ENCODE measurements at places on chromosomes 6 and 20.

DNA sequence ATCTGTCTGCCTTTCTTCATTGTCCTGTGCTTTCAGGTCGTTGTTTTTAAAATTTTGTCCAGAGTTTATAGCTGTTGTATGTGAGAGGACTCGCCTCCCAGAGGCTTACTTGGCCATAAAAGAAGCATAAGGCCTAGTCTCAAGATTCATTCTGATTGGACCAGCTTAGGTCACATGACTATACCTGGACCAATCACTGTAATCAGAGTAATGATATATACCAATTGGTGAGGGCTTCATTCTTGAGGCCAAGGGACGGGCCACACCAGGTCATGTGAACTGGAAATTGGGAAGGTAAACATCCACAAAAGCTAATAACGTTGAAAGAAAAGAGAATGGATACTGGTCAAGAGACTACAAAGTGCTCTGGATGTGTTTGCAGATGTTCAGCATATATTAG lies 141.4 kb upstream of the SULF2 start:
- DNase-seq, result no peak

- no peak for DNase-seq
Measured at GRCh38 chr6:168870982-168871381, 382.7 kb downstream of the THBS2 start.

GRCh38 chr6:34772940-34773339 lies 15.6 kb downstream of the SNRPC start:
- DNase-seq, result no peak

DNA sequence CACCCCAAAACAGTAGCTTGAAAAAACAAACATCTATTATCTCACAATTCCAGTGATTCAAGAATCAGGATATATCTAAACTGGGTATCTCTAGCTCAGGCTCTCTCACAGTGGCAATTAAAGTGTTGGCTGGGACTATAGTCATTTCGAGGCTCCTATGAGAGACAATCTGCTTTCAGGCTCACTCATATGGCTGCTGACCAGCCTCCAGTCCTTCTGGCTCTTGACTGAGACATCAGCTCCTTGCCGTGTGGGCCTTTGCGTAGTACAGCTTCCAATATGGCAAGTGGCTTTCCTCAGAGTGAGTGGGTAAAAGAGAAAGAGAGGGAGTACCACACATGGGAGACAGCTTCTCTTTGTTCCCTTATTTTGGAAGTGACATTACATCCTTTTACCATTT lies 327.2 kb downstream of the CENPW start:
- no peak for DNase-seq

- no peak for DNase-seq
Measured at GRCh38 chr6:3455147-3455568, 1.7 kb downstream of the SLC22A23 start.

DNA sequence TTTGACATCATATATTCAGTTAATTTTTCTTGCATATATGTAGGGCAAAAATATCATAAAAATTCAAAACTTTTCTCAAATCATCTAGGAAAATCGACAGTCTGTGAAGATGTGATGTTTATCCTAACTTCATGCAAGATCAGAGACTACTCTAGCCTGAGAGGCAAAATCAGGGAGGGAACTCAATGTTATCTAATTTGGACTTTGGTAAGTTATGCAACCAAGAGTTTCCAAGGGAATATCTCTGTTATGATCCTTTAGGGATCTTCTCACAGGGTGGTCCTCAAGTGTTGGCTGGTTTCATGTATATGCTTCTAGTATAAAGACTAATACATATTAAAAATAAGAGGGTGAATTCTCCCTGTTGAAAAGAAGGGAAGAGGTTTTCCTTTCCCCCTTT lies 723.9 kb downstream of the KHDRBS2 start:
- DNase-seq, result no peak

- no peak for DNase-seq
Measured at GRCh38 chr6:169095153-169095552, 158.5 kb downstream of the THBS2 start.

GRCh38 chr20:19815553-19815991 lies 57.5 kb downstream of the RIN2 start:
- DNase-seq, result peak; percentile 66

DNA sequence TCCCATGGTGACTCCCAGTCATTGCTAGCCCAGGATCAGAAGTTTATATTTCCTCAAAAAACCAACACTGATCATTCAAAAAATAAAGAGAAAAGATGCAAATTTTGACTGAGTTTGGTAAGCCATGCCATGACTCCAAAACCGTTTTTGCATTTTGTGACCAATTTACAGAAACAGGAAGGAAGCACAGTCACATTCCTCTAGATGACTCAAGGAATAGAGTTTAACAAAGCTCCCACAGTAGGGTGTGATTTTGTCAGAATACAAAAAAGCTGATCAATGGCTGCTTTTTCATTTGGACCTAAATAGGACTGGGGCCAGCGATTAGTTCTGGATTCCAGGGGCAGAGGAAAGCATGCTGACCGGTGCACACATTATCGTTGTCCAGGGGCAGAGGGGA lies 179.4 kb upstream of the AFDN start:
- no peak for DNase-seq

DNA sequence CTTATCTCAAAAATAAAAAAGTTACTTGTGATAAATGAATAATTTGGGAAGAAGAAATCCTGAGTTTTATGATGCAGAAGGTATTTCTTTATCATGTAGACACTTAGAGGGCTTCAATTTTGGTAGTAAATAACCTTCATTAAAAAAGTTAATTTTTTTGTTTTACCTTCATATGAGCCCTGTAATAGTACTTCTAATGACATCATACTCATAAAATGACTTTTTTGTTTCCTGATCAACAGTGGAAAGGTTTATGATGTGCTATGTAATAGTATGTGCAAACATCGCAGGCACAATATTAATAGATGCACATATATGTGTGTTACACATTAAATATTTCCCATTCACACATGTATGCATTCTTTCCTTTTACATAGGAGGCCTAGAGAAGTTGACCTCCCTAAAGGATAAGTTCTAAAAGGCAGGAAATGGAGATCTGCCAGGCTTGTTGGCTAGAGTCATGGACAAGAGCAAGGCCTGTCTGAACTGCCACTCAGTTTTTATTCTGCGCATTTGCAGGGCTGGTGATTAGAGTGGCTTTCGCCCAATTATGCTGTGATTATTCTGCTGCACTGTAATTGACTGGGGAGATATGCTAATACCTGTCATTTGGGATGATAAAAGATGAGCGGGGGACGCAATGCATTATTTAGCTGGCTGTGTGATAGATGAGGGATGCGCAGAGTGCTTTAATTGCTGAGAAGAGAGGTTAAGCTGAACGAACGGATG lies 272.6 kb downstream of the TMEM242 start:
- DNase-seq, result no peak

DNA sequence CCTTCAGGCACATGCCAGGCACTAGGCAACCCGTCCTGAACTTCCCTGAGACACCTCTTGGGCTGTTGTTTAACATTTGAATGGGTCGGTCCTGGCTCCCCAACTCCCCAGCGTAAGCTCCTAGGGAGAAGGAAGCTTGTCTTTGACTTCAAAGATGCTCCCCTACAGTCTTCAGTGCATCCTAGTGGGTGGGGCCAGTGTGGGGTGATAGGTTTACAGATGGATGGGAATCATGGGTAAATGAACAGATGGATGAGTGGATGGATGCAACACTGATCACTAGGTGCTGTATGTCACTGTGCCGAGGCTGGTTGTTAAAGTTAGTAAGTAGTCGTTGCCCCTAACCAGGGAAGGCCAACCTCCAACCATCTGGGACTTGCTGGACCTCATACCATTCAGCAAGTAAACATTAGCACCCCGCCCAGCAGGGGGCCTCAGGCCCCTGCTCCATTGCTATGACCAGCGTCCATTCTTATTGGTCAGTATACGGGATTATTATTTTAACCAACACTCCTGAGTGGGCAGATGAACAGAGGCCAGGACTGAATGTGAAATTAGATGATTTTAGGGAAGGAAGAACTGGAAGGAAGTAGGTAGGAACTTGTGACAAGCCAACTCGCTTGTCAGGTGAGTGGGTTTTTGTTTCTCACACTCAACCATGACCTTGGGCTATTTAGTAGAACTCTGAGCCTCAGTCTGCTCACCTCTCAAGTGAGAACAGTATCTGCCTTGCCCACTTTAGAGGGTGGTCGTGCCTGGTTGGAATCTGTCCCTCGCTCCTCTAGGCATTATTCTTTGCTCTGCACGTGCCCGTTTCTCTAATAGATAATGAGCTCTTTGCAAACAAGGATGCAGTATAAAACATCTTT lies 82.9 kb upstream of the FOXP4 start:
- DNase-seq, result no peak

- DNase-seq, result no peak
Measured at GRCh38 chr20:11020712-11021111, 346.9 kb upstream of the JAG1 start.

DNA sequence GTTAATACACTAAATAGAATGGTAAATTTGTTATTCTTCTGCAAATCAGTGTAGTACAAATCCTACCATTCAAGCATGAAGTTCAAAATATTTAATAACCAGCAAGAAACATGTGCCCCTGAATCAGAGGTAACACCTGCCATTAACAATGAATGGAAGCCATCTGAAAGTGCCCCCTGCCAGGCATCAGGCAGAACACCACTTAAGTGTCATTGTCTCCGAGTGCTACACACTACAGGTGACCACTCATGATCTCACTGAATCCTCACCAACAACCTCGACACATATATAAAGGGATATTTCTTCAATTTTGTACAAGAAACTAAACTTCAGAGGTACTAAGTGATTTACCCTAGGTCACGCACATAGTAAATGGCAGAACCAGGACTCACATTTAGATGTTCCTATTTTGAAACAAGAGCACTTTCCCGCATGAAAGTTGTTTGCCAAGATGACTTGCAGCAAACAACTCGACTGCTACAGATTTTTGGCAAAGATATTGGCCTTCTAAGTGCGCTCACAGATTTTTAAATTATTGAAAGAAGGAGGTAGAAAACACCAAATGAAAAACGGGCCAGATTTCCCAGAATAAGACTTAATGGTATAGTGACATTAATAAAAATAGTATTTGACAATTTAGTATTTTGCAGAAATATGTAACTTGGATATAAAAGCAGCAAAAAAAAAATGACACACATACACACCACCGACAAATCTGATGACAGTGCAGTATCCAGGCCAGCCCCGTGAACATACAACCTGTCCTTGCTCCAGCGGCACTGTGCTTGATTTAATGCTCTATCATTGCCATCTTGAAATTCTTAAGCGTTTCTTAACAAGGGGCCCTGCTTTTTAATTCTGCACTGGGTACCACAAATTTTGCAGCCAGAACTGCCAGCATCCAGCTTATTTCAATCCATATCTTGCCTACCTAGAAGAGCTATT lies 274.5 kb downstream of the ALDH8A1 start:
- DNase-seq, result no peak

- no peak for DNase-seq
Measured at GRCh38 chr6:81172056-81172740, 580.3 kb downstream of the TENT5A start.

GRCh38 chr6:116309657-116310056 lies 29.9 kb upstream of the TSPYL1 start:
- no peak for DNase-seq

DNA sequence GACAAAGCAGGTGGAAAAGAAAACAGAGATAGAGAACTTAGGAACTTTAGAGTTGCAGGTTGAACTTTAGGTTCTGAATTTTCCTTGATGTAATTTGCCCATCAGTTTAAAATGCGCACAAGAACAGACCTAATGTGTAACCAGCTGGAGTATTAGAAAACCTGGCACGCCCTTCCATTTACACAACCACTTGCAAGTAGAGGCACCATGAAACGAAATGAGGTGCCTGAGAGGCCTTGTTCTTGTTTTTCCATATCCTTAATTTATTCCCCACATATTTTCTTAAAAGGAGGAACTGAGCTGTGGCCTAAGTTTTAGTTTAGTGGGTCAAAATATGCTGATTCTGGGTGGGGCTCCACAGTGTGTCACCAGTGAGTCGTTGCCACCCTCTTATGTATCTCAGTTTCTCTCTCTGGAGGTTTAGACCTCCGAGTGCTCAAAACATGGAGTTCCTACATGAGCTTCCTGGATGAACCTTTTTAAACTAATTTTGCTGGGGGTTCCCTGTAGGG lies 17.2 kb upstream of the IL22RA2 start:
- no peak for DNase-seq

GRCh38 chr20:8421981-8422380 lies 289.9 kb downstream of the PLCB1 start:
- DNase-seq, result no peak

GRCh38 chr6:44062105-44062770 lies 65.0 kb downstream of the MRPL14 start:
- DNase-seq, result no peak

GRCh38 chr6:110295451-110296165 lies 62.5 kb downstream of the METTL24 start:
- no peak for DNase-seq

Measured in GOT3 (cell line).